ENCODE measurements at places on chromosomes 3 and 15. TPM values are rescaled to one million over a fixed set of nuclear protein-coding genes. Genes with fewer than 3 reads are reported as not detected.

CACNA1D gene
- 0.44 TPM for total RNA-seq

- no peaks in the 10 kb centered on the region for H3K36me3 ChIP-seq
- H3K4me1 ChIP-seq: peaks cover 15% of the 10 kb centered on the region
- DNase-seq: no peak
These were observed 3.5 kb upstream of the ACAP2 start for GRCh38 chr3:195446359-195446758.

DNA sequence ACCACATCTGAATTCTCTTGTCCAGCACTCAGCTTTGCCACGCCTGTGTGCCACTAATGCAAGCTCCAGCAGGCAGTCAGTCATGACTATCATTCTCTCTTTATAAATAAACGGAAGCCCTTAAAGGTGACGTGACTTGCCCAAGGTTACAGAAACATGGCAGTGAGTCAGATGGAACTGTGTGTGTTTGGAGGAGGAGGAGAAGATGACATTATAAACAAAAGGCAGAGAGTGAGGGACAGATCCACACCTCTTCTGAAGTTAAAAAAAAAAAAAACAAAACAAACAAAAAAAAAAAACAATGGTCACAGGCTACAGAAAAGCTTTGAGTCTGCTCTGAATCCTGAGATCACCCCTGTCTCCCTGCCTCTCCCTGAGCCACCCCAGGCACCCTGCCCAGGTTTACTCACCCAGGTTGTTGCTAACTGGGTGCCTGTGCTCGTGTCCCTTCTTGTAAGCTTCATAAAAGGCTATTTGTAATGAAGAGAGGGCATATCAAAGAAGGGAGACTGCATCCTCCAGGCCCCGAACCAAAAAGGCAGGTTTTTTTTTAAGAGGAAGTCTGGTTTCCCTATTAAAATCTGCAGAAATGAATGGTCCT, 119.7 kb upstream of the PHLDB2 start:
- no peak overlapping the region for H3K27ac ChIP-seq
- no peak for DNase-seq
- H3K27me3 ChIP-seq: no peaks in the 10 kb centered on the region
- no peaks in the 10 kb centered on the region for H3K36me3 ChIP-seq

- H3K4me3 ChIP-seq: no peak overlapping the region
- DNase-seq: no peak
- no peaks in the 10 kb centered on the region for H3K36me3 ChIP-seq
- H3K4me1 ChIP-seq: no peaks in the 10 kb centered on the region
- no peak overlapping the region for H3K27ac ChIP-seq
These were observed 37.0 kb upstream of the CPOX start for GRCh38 chr3:98630416-98630815.

DNA sequence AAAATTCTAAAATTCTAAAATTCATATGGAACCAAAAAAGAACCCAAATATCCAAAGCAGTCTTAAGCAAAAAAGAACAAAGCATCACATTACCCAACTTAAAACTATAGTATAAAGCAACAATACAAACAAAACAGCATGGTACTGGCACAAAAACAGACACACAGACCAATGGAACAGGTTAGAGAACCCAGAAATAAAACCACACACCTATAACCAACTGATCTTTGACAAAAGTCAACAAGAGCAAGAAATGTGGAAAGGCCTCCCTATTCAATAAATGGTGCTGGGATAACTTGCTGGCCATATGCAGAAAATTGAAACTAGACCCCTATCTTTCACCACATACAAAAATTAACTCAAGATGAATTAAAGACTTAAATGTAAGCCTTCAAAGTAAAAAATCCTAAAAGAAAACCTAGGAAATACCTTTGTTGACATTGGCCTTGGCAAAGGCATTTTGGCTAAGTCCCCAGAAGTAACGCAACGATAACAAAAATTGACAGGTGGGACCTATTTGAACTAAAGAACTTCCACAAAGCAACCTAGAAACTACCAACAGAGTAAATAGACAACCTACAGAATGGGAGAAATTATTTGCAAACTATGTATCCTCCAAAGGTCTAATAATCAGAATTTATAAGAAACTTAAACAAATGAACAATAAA, 56.9 kb downstream of the TTBK2 start:
- DNase-seq: no peak
- H3K36me3 ChIP-seq: peaks cover 15% of the 10 kb centered on the region
- no peak overlapping the region for H3K4me3 ChIP-seq
- H3K27ac ChIP-seq: no peak overlapping the region
- no peaks in the 10 kb centered on the region for H3K27me3 ChIP-seq

- peak overlapping the region; percentile 95 for H3K4me3 ChIP-seq
- peaks cover 53% of the 10 kb centered on the region for H3K4me1 ChIP-seq
- H3K27ac ChIP-seq: peak overlapping the region; percentile 24
- H3K36me3 ChIP-seq: peaks cover 34% of the 10 kb centered on the region
These were observed 3.9 kb downstream of the EPM2AIP1 start for GRCh38 chr3:36989005-36989404.

DNA sequence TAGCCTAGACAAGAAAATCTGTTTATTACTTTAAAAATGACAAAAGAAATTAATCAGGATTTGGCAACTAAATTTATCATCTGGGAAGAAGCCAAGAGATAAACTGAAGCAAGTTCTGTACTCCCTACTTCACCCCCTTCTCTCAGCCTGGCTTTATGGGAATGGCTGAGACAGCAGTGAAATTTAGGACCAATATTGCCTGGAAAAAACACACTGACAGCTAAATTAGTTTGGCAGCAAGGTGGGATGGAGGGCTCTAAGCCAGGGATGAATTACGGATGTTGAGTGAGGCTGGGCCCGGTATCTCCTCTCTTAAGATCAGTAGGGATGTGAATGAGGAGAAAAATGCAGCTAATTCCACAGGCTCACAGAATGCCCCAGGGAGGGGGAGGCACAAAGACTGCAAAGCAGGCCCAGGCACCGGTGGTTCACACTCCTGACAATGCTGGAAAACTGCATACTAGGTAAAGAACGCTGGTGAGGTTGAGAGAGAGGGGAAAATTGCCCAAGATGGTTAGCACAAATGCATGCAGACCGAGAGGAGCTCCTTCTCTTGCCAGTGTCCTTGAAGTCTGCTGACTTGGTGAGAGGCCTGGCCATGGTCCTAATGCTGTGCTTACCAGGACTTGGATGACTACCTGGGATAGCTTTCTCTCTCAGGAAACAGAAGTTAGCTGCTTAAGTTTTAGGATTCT, 89.0 kb downstream of the WDR76 start:
- no peak for DNase-seq
- no peak overlapping the region for H3K27ac ChIP-seq
- no peak overlapping the region for H3K4me3 ChIP-seq
- H3K27me3 ChIP-seq: peaks cover 5% of the 10 kb centered on the region

DNA sequence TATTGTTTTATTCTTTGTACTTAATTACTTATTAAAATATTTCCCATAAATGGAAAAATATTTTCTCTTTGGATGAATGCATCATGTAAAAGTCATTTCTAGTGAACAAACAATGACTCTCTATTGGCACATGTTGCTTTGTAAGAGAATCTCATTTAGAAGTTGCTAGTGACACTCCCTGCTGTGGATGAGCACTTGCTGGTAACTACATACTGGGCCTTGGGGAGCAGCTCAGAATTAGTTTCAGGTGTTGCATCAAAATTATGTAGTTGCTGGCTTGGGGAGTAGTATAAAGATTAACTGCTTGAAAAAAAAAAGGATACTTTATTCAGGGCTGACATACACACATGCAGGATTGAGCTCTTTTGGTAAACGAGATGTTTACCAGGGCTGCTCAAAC, 80.3 kb upstream of the KCNAB1 start:
- no peaks in the 10 kb centered on the region for H3K4me1 ChIP-seq
- no peak overlapping the region for H3K27ac ChIP-seq
- no peak overlapping the region for H3K4me3 ChIP-seq
- no peak for DNase-seq

- no peaks in the 10 kb centered on the region for H3K36me3 ChIP-seq
- no peak overlapping the region for H3K4me3 ChIP-seq
- DNase-seq: no peak
- no peak overlapping the region for H3K27ac ChIP-seq
These were observed 67.3 kb downstream of the UBE2E2 start for GRCh38 chr3:23270423-23270822.

- no peaks in the 10 kb centered on the region for H3K27me3 ChIP-seq
- H3K4me1 ChIP-seq: no peaks in the 10 kb centered on the region
- DNase-seq: no peak
- H3K36me3 ChIP-seq: no peaks in the 10 kb centered on the region
- no peak overlapping the region for H3K27ac ChIP-seq
These were observed 123.2 kb upstream of the EPHA3 start for GRCh38 chr3:88984256-88984655.

GRCh38 chr3:128354788-128355542, 111.7 kb downstream of the DNAJB8 start:
- H3K4me1 ChIP-seq: no peaks in the 10 kb centered on the region
- DNase-seq: no peak
- no peaks in the 10 kb centered on the region for H3K27me3 ChIP-seq
- no peak overlapping the region for H3K4me3 ChIP-seq

MLF1 gene
- 5.3 TPM for total RNA-seq

DNA sequence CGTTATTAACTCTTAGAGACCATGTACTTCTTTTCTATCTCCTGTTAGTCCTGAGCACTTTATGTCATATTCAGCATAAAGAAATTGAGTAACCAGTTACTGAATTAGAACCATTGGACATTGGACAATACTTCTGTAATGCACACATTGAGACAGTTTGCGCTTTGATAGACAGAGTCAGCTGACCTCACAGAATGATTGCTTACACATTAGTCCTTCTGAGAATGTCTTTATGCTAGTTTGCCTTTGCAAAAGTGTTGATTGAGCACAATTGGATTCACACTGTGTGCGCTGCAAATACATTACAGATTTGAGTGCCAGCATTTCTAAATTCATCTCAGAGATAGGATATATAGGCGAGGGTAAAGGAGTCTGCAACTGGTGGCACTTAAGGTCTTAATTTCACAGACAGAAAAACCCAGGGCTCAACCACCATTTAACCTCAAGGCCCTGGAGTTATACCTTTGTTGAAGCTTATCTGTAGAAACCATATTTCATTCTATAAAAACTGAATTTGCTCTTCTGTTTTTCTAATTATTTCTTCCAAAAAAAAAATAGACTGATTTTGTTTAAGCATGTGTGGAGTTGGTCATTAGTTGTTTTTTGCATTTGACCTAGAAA, 3.8 kb downstream of the SERPINI1 start:
- no peak overlapping the region for H3K27ac ChIP-seq
- DNase-seq: no peak
- peaks cover 10% of the 10 kb centered on the region for H3K4me1 ChIP-seq
- no peak overlapping the region for H3K4me3 ChIP-seq

All from CD4-positive, CD25-positive, alpha-beta regulatory T cell (primary cell).